Pulmonary artery endothelial cell (primary cell): ENCODE measurements at places on chromosomes 13 and 19. TPM values are rescaled to one million over a fixed set of nuclear protein-coding genes. Genes with fewer than 3 reads are reported as not detected.

DNA sequence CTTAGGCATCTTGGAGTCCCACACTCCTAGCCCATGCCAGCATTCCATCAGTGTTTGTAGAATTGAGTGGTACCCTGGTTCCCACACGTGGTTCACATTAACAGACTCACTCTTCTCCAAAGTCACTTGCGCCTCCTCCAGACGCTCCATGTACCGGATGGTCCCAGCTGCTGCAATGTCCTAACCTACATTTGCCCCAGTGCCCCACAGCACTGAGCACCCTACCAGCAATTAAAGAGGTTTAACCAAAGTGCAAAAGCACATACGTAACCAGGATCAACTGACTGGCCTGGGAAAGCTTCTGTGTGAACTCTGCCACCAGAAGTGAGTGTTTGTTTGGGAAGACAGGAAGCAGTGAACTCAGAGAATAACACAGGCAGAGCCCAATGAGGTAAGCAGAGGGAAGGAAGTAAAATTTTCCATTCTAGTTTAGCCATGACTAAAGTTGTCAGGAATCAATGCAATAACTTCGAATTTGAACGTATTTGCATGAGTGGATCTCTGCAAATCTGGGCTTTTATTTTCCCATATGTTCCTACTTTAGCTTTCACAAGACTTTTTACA lies 7.3 kb upstream of the MEDAG start:
- DNase-seq = peak; percentile 97

GRCh38 chr13:110536006-110536693 lies 25.4 kb downstream of the RAB20 start:
- no peak for DNase-seq

GRCh38 chr19:48618278-48618915 lies 581 bp downstream of the RPL18 start:
- DNase-seq = no peak

- DNase-seq = no peak
Measured at GRCh38 chr13:20171364-20171763, 10.5 kb upstream of the GJA3 start.

DNA sequence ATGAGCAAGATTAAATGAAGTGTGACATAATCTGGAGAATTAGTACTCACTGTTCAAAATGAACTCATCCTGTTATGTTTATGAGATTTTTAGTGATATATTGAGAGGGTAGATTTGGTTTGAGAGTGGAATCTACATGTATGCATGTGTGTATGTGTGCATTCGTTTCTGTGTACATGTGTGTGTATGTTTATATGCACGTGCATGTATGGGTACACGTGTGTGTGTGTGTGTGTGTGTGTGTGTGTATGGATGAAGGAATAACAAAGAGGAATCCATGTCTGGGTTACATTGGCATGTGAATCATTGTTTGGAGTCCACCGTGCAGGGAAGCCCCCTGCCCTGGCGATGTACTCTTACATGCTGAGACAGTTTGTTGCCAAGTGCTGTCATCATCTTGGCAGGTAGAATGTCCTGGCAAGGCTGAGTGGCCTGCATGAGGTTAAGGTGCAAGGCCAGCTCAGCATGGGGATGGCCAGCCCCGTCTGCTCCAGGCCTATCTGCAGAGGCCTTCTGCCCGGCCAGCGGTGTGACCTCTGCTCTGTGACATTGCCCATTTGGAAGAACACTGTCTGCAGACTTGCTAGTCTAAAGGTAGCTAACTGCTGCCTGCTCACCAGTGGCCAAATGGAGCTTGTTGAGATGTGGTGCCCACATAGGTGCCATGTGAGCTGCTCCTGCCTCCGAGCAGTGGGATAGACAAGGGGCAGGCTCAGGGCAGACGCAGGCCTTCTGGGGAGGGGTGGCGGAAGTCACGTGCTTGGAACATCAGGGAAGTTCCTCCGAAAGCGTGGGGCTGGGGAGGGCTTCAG lies 222.3 kb downstream of the TEX29 start:
- no peak for DNase-seq

GRCh38 chr13:63435667-63436324 lies 2020.1 kb upstream of the PCDH20 start:
- DNase-seq = no peak

- no peak for DNase-seq
Measured at GRCh38 chr19:8458380-8458779, 13.6 kb downstream of the HNRNPM start.

DNA sequence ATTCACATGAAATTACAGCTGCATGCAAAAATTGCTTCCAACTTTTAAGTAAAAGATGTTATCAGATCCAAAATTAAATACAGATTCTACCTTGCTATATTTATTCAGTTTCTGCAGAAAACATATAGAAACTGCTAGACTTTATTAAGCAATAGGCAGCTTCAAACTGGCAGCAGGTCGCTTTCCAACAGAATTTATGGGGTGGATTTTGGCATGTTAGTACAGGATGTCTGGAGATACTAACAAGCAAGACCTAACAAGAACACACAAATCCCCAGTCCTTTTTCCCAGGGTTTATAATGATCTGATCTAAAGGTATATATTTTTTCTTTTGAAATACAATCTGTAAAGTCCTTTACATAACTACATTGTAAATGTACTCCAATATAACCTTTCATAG lies 27.5 kb downstream of the TBC1D4 start:
- DNase-seq = no peak

DNA sequence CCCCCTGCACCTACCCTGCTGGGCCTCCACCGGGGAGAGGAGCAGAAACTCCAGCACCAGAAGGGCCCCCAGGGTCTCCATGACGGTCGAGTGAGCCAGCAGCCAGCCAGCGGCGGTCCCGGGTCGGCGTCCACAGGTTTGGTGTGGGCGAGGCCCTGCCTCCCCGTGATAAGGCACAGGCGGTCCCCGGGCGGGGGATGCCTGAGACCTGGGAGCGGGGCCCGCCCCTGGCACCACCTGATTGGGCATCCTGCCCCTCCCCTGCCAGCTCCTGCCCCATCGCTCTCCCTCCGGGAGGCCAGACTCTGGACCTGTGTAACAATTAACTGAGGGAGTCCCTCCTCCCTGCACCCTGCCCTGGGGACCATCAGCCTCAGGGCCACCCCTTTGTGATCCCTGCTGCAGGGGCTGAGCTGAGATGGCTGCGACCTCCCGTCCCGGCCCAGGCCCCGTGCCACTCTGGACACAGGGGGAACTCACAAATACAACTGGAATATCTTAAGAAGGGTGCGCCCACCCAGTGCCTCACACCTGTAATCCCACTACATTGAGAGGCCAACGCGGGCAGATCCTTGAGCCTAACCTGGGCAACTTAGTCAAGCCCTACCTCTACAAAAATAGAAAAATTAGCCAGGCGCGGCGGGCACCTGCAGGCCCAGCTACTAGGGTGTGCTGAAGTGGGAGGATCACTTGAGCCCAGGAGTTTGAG lies at the start of gene SMIM24:
SMIM24 (minus strand) TSS at position 143 of the 709 bp plus-strand sequence; CDS start at position 81, 62 bp downstream.
- no peak for DNase-seq

GRCh38 chr19:42148266-42148665 lies 16.0 kb upstream of the POU2F2 start:
- DNase-seq = no peak

GRCh38 chr19:49863935-49864320 lies 3.4 kb downstream of the PNKP start:
- no peak for DNase-seq

DNA sequence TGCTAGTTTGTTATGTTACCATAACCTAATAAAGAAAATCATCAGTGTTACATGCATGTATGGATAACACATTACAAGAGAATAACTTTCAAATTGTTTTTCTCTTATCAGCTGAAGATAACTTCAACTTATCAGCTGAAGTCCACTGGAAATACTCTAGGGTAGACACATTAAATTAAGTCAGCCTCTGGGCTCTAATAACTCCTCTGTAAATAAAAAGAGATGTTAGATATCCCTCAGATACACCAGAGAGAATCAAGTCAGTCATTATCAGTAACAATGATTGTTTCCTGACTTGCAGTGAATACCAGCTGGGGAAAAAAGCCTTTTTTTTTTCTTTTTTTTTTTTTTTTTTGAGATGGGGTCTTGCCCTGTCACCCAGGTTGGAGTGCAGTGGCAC lies 1.6 kb upstream of the KBTBD7 start:
- DNase-seq = no peak

DNA sequence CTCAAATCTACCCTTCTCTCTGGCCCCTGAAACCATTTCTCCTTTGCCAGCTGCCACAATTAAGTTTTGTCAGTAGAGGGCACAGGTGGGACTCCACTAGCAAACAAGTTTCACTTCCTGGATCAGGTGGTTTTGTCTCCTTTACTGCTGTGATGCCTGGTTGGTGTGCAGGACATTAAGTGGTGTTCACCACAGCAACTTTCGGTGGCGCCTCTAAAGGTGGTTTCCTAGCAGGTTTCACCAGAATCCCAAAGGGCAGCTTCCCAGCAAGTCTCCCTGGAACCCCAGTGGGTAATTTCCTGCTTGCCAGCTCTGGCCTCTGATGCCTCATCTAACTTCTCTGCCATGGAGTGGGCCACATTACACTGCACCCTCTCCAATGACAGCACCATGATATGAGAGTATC lies 16.6 kb downstream of the MED4 start:
- no peak for DNase-seq

The ATP7B gene
- total RNA-seq = 3.4 and 6.5 TPM in 2 replicates

The ZNF763 gene
- 0.40 and 1.9 TPM in 2 replicates for total RNA-seq

The TMEM145 gene
- not detected in 2 replicates for total RNA-seq

The CILP2 gene
- total RNA-seq = not detected in 2 replicates
